ENCODE measurements at places on chromosomes 5 and 9. TPM values are rescaled to one million over a fixed set of nuclear protein-coding genes. Genes with fewer than 3 reads are reported as not detected.

- no peak for DNase-seq
Measured at GRCh38 chr5:68418201-68418600, 202.6 kb downstream of the PIK3R1 start.

- DNase-seq = no peak
Measured at GRCh38 chr5:35813521-35813920, 43.2 kb upstream of the IL7R start.

DNA sequence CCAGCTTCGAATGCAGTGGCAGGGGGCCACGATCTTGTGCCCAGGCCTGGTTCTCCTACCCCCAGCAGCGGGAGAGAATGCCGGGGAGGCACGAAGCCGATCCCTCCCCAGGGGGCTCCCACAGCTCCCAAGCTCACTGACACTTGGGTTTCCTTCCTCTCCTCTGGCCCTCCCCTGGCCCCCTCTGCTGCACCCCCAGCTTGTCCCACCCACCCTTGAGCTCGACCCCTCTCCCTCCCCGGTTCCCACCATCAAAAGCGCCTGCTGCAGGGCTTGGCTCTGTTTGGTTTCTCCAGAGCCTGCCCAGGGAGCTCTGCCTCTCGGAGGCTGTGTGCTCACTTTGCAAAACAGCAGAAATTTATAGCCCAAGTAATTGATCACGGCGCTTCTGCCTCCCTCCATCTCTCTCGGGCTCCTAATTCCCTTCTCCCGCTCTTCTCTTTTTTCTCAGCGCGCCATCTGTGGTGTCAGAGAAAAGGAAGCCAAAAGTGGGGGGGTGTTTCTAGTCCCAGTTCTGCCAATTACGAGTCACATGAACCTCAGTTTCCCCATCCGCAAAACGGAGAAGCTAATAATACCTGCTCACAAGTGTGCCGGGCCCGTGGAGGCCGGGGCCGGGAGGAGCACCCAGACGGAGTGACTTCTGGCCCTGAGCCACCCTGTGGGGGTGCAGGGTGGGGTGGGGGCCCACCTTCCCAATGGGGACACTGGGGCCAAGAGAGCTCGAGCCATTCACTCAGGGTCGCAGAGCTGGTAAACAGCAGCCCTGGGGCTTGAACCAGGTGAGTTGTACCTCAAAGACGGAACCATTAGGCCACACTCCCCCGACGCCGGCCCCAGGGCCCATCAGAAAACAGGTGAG, 141.2 kb upstream of the IER5L start:
- no peak for DNase-seq

DNA sequence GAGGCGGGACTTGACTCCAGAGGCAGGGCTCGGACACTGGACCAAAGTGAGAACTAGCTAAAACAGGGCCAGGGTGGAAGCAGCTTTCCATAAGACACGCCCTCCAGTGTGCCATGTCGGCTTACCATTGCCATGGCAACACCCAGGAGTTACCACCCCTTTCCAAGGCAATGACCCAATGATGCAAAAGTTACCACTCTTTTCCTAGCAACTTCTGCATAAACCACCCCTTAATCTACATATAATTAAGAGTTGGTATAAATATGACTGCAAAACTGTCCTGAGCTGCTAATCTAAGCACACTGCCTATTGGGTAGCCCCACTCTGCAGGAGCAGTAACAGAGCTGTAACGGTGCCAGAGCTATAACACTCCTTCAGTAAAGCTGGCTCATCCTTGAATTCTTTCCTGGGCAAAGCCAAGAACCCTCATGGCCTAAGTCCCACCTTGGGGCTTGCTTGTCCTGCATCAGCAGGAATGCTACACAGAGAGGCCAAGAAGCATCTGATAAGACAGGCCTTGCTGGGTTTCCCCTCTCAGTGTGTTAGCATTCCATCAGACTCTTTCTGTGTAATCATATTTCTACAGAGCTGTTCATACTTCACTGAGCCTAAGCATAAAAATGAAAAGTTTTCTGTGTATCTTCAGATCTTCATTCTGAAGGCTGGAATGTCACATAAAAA, 262.7 kb upstream of the KLF9 start:
- no peak for DNase-seq

COL27A1 gene
- 6.1 TPM for polyA plus RNA-seq

CCL19 gene
- polyA plus RNA-seq = not detected

PCDHB14 gene
- 0.37 TPM for polyA plus RNA-seq

All from mammary epithelial cell (primary cell).